ENCODE measurements at places on chromosomes 11 and 22.
A peak's percentile ranks its signal among the peaks of the same experiment; 100 is the strongest.

- no peak for DNase-seq
These were observed 58.4 kb downstream of the THAP12 start for GRCh38 chr11:76322540-76322939.

- DNase-seq = no peak
These were observed 143.6 kb upstream of the POU2AF2 start for GRCh38 chr11:111101881-111102280.

DNA sequence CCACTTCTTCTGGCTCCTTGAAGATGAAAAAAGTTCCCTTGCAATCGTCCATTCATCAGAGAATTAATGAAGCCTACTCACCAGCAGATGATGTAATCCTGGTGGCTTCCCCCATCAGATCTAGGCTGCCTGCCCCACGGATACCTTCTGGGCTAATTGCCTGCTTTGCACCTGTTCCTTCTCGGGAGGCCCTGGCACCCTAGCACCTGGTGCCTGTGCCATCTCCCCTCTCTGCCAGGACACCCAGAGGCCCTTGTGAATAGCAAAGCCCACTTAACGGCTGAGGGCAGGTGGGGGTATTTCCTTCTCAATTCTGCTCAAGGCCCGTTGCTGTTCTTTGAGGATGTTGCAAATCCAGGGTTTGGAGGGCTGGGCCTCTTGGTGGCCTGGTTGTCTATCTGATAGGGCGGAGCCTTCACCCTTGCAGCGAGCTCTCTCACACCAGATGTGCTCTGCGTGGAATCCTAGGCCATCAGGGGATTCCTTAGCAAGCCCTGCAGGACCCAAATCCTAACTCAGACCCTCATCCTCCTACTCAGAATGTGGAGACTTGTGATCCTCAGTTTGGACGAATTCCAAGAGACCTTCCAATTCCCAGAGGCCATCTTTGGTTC lies at the start of gene LMO2:
TSS of gene LMO2 (minus strand) at position 363 of the 614 bp plus-strand sequence. CDS start 22,360 bp downstream, outside the sequence.
- no peak for DNase-seq

DNA sequence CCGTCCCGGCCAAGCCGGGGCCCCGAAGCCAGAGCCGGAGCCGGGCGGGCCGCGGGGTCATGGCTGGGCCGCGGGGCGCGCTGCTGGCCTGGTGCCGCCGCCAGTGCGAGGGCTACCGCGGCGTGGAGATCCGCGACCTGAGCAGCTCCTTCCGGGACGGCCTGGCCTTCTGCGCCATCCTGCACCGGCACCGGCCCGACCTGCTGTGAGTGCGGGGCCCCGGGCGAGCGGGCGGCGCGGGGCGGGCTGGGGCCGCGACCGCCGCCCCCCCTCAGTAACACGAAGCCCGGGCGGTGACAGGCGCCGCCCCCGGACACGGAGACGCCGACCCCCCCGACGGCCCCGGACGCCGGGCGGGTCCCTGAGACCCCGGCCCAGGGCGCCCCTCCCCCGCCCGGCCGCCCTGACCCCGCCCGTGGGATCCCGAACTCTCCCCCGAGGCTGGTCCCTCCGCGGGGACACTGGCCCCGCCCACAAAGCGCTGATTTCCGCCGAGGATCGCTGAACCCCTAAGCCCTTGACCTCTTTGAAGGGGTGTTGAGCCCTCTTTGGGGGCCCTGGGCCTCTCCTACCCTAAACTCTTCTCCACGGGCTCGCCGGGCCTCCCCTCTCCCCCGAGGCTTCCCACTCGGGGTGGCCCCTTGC lies 389 bp downstream of the MICALL1 start:
- DNase-seq = peak; percentile 66

- no peak for DNase-seq
These were observed 11.5 kb downstream of the STARD10 start for GRCh38 chr11:72782081-72782920.

- peak; percentile 59 for DNase-seq
These were observed 55.2 kb downstream of the NECTIN1 start for GRCh38 chr11:119673759-119674336.

- no peak for DNase-seq
These were observed 28.1 kb downstream of the TENM4 start for GRCh38 chr11:79412761-79413160.

GRCh38 chr22:24526191-24526590 lies 28.7 kb downstream of the GUCD1 start:
- no peak for DNase-seq

DNA sequence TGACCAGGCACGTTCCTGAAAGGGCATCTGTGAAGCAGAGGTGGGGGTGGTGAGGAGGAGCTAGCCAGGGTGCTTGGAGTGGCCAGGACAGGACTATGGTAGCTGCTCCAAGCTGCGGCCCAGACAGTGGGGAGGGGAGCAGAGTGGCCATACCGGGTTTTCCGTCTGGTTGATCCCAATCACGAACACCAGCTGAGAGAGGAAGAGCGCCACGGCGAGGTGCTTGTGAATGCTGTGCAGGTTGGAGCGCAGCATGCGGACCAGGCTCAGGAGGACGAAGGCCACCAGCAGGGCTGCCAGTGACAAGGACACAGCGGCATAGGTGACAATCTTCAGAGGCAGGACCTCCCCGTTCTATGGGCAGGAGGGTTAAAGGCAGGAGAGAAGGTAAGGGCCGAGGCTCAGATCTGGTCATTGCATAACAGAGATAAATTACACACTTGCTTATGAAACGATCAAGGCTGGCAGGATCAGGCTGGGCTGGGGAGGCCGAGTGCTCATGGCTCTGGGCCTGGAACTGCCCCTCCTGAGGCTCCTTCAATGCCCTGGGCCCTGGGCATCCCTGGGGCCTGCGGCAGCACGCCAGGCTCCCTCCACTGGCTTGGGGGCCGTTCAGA lies 41.5 kb downstream of the TRMU start:
- no peak for DNase-seq

- DNase-seq = no peak
These were observed 18.3 kb downstream of the KMT5B start for GRCh38 chr11:68194675-68195294.

All from stimulated activated CD8-positive, alpha-beta memory T cell treated with anti-CD3 and anti-CD28 coated beads, Interleukin-4, amount 100 ng/mL, for 48 hours (primary cell).